Activated CD8-positive, alpha-beta T cell treated with anti-CD3 and anti-CD28 coated beads, Interleukin-2, amount 10 ng/mL, durations not matched to agents 7 days and 5 days (primary cell): ENCODE measurements at places on chromosomes 11 and 22. TPM values are rescaled to one million over a fixed set of nuclear protein-coding genes. Genes with fewer than 3 reads are reported as not detected.

Gene TUB
- total RNA-seq: not detected

Gene EXT2
- total RNA-seq: 18.4 TPM

- no peak for DNase-seq
- no peaks in the 10 kb centered on the region for H3K36me3 ChIP-seq
- no peaks in the 10 kb centered on the region for H3K27me3 ChIP-seq
Measured at GRCh38 chr11:84227970-84228665, 942.0 kb upstream of the CCDC90B start.

DNA sequence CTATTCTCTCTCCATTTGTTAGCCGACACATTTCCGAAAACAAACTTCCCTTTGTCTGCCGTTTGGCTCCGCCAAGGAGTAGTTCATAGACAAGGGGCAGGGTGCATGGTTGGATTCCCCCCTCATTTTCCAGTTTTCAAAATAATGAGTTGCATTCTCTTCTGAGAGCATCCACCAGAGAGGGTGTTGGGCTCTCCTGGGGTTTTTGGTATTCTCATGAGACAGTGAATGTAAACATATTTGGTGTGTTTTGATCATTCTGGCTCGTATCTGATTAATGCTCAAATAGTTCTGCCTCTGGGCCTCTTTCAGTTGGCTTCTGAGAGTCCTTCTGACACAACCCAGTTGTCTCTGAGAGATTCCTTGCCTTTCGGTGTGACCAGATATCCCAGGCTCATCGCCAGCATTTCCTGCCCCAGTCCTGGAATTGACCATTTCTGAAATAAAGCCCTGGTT, 21.7 kb downstream of the GRAMD4 start:
- H3K36me3 ChIP-seq: no peaks in the 10 kb centered on the region
- DNase-seq: no peak
- H3K27me3 ChIP-seq: no peaks in the 10 kb centered on the region
- no peak overlapping the region for H3K4me3 ChIP-seq
- no peak overlapping the region for H3K27ac ChIP-seq
